Calu3 (cell line): ENCODE measurements at places on chromosomes 7 and 10.
A peak's percentile ranks its signal among the peaks of the same experiment; 100 is the strongest.

DNA sequence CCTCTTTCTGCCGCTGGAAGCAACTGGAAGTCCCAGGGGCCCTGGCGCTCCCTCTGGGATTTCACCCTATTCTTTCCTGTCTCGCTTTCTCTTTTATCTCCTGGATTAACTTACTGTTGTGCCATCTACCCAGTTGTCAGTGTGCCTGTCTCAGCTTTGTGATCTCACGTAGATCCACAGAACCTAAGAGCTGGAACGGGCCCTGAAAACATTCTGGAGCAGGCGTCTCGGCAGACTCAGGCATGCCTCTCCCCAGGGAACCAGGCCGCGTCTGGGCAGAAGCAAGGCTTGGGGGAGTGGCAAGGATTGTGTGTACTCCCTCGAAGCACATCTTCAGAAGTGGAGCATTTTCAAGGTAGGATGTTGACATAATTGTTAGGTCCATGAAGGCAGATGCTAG, 87.2 kb downstream of the KCNMA1 start:
- no peak for DNase-seq

- DNase-seq = peak; percentile 18
Measured at GRCh38 chr10:2949948-2950354, 117.4 kb upstream of the PFKP start.

- DNase-seq = no peak
Measured at GRCh38 chr7:96707901-96708774, 1.5 kb downstream of the SEM1 start.

GRCh38 chr7:27564881-27565482, 97.7 kb downstream of the HIBADH start:
- DNase-seq = no peak

- DNase-seq = peak; percentile 59
Measured at GRCh38 chr7:6558837-6559236, 7.6 kb upstream of the GRID2IP start.
